ENCODE measurements at places on chromosomes 6 and 20.
A peak's percentile ranks its signal among the peaks of the same experiment; 100 is the strongest.

DNA sequence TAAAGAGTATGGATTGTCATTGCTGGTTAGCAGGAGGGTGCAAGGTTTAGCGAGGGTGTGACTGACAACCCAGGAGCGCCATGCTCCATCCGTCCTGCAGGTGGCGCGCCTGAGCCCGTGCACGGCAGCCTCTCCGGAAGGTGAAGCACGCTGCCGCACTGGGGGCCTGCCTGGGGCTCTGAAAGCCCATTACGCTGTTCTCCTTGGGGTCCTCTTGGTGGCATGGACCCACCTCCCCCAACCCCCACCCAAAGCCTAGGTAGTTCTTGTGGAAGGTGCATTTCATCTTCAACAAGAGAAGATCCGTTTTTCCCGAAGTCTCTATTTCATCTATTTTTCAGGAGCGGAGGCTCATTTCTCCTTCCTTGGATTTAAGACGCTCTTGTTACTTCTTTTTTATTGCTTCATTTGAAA lies 197.4 kb upstream of the KCNG1 start:
- DNase-seq = peak; percentile 21

- DNase-seq = no peak
Measured at GRCh38 chr6:44039839-44040350, 87.4 kb downstream of the MRPL14 start.

DNA sequence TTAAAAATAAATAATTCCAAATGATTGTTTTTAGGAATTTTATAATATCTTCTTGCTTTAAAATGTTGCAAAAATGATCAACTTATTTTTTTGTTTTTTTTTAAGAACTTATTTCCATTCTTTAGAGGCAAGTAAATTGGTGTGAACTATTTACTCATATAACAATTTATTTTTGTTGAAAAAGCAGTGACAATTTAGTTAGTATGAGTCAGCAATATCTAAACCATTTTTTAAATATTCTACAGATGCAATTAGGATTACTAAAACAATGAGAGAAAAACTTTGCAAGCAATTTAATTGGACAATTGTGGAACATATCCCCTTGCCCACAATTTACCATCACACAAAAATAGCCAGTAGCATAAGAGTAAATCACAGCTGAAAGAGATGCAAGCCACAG lies 319.5 kb downstream of the MEI4 start:
- DNase-seq = no peak

DNA sequence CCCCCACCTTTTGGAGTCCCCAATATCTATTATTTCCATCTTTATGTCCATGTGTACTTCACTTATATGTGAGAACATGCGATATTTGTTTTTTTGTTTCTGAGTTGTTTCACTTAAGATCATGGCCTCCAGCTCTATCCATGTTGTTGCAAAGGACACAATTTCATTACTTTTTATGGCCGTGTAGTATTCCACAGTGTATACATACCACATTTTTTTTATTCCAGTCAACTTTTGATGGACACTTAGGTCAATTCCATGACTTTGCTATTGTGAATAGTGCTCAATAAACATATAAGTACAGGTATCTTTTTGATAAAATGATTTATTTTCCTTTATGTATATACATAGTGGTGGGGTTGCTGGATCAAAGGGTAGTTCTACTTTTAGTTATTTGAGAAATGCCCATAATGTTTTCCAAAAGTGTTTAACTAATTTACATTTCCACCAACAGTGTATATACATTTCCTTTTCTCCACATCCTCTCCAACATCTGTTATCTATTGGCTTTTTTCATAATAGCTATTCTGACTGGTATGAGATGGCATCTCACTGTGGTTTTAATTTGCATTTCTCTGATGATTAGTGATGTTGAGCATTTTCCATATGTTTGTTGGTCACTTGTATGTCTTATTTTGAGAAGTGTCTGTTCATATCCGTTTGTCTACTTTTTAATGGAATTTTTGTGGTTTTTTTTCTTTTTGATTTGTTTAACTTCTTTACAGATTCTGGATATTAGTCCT lies 34.0 kb upstream of the COL10A1 start:
- DNase-seq = no peak

- peak; percentile 64 for DNase-seq
Measured at GRCh38 chr6:31736021-31736767, at the start of gene CLIC1. TSS of gene CLIC1 (minus strand) at chr6:31736530. CDS start at chr6:31736300, 230 bp downstream.

- DNase-seq = no peak
Measured at GRCh38 chr20:9927224-9927623, 88.3 kb upstream of the PAK5 start.

GRCh38 chr20:24693466-24694156 lies 224.2 kb downstream of the SYNDIG1 start:
- DNase-seq = no peak

DNA sequence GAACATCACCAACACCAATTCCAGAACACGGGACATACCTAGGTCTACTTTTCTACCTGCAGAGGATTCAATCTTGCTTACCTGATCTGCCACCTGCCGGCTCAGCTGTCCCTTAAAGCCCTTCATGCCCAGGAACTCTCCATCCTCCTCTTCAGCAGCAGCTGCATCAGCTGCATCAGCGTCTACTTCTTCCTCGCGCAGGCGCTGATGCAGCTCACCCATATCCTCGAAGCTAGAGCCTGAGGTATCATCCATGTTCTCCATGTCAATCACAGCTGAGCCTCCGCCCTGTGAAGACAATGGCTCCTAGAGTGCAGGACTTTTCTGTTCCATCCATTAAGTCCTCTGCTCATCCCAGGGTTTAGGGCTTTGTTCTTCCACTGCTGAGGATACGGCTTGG lies 918 bp downstream of the YIPF3 start:
- DNase-seq = no peak

DNA sequence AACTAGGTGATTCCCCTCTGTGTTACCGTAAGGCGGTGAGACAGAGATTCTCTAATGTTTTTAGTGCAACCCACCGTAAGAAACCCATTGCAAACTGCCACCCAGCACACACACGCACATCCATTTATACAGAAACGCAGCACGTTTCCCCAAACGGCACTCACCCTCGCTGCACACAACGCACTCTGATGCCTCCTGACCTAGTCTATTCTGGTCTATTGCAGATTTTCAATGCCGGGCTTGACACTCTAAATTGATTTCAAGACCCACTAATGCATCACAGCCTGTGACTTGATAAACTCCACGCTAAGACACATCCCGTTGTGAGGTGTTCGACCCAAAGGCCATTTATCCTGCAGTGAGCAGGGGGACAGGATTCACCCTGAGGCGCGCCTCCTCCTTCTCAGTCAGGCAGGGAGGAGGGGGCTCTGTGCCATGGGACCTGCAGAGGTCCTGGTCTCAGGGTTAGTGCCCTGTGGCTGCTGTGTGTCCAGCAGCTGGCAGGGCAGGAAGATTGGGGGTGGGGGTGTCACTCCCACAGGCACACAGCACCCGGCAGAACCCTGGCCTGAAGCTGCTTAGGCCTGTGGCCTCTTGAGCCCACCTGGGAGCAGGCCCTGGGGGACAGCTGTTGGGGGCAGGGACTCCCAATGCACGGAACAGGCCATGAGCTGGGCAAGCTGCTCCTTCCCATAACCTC lies 335.6 kb downstream of the PREX1 start:
- no peak for DNase-seq

GRCh38 chr20:38161412-38161774 lies 3.7 kb downstream of the TGM2 start:
- no peak for DNase-seq

DNA sequence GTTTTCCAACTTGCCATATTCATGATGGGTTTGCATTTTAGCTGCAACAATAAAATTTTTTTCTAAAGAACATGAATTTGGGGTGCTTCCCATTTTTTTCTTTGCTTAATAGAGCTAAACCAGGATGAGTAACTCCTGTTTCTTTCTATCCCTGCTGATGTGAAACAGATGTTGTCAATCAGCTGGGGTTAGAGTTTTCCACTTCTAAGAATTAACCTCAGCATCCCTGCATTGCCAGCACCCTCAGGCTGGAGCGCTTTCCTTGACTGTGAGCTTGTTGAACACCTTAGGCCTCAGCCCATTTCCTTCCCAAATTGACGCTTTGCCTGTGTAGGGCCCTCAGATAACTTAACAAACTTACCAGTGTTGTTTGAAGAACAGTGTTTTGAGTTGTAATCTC lies 74.5 kb downstream of the PTPN1 start:
- no peak for DNase-seq

DNA sequence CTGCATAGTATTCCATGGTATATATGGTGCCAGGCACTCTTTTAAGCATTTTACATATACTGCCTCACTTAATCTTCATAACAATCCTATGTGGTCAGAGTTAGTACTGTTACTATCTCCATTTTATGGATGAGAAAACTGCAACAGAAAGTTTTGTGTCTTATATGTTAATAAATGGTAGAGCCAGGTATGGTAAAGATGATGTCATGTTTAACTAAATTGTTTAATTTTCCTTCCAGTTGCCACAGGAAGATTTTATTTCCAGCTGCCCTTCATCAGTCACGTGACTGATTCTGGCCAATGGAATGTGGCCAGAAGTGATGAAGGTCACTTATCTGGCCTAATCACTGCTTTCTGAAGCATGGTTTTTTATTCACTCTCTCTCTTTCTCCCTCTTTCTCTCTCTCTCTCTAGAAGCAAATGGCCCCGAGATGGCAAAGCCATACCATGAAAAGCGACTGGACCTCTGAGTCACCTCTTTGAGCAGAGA lies 75.7 kb upstream of the BTBD3 start:
- DNase-seq = no peak

- DNase-seq = no peak
Measured at GRCh38 chr20:15618912-15619311, 954.3 kb downstream of the KIF16B start.

GRCh38 chr6:98833057-98833306 lies 1.4 kb upstream of the POU3F2 start:
- no peak for DNase-seq

- DNase-seq = no peak
Measured at GRCh38 chr20:34528921-34529297, 12.7 kb downstream of the DYNLRB1 start.

- DNase-seq = no peak
Measured at GRCh38 chr6:40376113-40376650, 211.0 kb downstream of the LRFN2 start.

DNA sequence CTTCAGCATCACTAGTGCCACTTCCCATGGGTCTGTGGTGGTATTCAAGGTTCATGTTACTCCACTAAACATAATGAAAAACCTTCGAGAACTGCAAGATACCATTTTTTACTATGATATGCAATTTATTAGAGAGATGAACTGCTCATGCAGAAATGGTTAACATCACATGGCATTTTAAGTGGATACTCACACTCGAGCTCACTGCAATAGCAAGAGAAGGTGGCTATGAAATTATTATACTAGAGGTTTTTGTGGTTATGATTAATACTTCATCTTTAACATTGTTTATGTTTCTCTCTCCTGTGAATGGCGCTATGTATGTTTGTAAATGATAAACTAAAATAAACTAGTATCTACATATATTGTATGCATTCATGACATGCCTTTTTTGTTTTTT lies 35.1 kb downstream of the SCAF8 start:
- DNase-seq = no peak

DNA sequence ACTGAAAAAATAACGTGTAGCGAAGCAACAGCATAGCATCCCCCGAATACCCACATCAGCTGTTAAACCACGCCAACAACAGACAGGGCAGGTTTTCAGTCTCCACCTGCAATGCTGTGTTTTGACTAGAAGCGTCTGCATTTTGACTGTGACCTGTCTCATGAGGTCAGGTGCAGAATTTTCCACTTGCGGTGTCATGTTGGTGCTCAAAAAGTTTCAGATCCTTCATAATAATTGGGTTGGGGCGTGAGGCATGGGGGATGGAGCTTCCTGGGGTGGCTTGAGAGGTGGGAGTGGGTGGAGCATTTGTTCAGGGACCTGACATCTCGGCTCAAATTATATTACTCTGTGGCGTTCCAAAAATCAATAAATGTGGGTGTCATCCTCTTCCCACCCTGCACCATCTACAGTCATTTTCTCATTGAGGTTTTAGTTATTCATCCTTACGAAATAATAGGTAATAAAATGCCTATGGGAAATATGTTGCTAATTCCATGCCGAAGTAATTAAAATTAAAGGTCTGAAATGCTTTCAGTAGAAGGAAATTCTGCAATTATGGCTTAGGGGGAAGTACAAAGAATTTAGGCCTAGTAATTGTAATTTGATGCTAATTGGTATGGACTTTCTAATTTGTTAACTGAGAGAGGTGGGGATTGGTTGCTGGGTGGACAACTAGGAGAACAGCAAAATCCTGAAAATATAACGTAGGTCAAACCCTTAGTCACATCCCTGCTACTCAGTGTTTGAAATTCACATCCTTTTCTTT lies 81.0 kb downstream of the TIAM2 start:
- no peak for DNase-seq

- DNase-seq = no peak
Measured at GRCh38 chr6:13695252-13695651, 16.4 kb downstream of the RANBP9 start.

- DNase-seq = no peak
Measured at GRCh38 chr6:159689001-159689400, 4.0 kb downstream of the SOD2 start.

DNA sequence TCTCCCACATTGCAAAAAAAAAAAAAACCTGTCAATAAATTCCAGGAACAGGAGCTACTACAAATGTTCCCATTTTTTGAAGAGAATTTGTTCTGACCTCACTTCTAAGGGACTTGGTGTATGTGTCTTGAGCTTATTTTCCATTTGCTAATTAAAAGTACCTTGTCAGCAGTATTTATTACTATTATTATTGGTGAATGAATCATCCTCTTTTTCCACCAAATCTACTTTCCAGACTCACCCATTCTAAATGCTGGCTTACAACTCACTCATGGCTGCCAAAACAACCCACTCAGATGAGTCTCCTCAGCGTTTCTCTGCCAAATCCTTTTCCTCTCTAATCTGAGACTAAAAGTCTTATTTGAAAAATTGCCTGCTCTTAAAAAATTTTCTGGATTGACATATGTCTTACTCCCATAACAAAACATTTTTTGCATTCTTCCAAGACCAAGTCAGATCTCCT lies 33.2 kb upstream of the TASP1 start:
- no peak for DNase-seq

GRCh38 chr20:48789185-48789668 lies 38.6 kb downstream of the PREX1 start:
- no peak for DNase-seq

DNA sequence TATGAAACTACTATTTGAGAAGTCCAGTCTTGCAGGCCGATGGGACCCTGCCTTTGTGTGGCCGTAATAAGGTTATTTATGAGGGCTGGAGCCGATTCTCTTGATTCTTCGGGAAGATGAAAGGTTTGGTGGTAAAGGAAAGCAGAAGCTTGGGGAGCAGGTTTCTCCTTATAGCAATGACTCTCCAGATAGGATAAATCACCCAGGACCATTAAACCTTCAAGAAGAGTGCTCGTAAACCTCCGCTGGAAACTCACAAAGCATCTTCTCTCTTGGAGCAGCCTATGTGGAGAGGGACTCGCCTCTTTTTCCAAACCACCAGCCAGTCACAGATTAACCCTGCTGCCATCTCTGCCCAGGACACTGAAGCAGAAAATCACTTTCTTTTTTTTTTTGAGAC lies 69.6 kb upstream of the SALL4 start:
- DNase-seq = no peak

GRCh38 chr20:59781226-59781625 lies 152.2 kb downstream of the SYCP2 start:
- no peak for DNase-seq
